ENCODE measurements at places on chromosomes 3 and 15.

- DNase-seq, result no peak
Observed at GRCh38 chr3:132783152-132783551, 60.9 kb upstream of the NPHP3 start.

DNA sequence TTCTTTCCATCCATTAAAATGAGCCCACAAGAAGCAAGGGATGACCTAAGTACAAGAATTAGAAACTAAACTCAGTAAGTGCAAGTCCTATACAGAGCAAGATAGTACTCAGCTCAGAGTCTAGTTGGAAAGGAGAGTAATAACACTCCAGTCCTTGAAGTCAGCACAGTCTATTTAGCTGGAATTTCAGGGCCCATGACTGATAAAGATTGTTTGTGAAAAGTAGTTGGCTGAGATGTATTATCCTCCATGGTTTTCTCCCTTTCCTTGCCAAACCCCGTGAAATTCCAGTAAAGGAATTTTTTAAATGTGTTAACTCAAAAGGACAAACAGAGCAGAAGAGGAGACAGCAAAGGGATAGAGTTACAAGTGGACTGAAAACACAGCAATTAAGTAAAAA is 127.2 kb upstream of the STT3B start:
- no peak for DNase-seq

GRCh38 chr15:69467636-69468035 is 15.0 kb downstream of the RPLP1 start:
- no peak for DNase-seq

- DNase-seq, result no peak
Observed at GRCh38 chr15:64149893-64150578, 1.5 kb upstream of the SNX22 start.

Data from nucleus accumbens (tissue), 56 donors.